ENCODE measurements at places on chromosomes 6 and 20. TPM values are rescaled to one million over a fixed set of nuclear protein-coding genes. Genes with fewer than 3 reads are reported as not detected.
A peak's percentile ranks its signal among the peaks of the same experiment; 100 is the strongest.

Gene PDE10A
- total RNA-seq = 0.94 TPM

DNA sequence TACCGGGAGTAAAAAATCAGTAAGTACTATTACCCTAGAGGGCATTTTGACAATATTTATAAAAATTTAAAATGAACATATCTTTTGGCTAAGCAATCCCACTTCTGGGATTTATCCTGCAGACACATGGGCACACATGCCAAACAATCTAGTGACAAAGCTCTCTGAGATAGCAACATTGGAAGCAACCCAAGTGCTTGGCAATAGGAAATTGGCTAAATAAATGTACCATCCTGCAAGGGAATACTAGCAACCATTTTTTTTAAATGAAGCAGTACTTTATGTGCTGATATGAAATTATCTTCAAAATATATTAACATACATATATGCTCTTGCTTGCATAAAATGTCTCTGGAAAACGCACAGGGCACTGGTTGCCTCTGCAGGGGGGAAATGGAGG lies 133.8 kb downstream of the SNX5 start:
- no peak for DNase-seq

DNA sequence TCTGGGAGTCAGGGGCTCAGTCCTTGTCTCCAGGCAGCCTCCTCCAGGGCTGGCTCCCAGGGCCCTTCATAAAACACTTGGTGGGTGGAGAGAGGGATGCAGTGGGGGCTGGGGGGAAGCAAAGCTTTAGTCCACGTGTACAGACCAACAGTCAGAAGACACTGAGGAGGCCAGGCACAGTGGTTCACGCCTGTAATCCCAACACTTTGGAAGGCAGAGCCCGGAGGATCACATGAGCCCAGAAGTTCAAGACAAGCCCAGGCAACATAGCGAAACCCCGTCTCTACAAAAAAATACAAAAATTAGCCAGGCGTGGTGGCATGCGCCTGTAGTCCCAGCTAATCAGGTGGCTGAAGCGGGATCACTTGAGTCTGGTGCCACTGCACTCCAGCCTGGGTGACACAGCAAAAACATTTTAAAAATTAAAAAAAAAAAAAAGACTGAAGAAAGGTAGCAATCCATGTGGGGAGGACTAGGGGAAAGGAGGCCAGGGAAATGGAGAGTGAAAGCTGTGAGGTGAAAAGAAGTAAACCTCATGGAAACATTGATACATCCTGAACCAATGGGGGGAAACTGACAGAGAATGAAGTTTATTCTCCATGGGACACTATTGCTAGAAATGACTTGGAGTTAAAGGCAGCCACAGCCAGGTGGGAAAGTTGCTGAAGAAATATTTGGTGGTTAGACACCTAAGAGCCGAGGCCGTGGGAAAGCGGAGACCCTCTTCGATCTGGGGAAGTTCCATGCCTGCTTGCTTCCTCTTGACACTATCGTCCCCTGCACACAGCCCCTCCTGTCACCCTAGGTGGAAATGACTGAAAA lies 35.4 kb downstream of the PIM1 start:
- DNase-seq = no peak

Gene XKR7
- under 0.01 TPM for total RNA-seq

GRCh38 chr6:92231171-92231701 lies 1188.1 kb downstream of the EPHA7 start:
- no peak for DNase-seq

Gene VWA7
- 0.76 TPM for total RNA-seq

Gene BTN1A1
- total RNA-seq = 0.14 TPM

DNA sequence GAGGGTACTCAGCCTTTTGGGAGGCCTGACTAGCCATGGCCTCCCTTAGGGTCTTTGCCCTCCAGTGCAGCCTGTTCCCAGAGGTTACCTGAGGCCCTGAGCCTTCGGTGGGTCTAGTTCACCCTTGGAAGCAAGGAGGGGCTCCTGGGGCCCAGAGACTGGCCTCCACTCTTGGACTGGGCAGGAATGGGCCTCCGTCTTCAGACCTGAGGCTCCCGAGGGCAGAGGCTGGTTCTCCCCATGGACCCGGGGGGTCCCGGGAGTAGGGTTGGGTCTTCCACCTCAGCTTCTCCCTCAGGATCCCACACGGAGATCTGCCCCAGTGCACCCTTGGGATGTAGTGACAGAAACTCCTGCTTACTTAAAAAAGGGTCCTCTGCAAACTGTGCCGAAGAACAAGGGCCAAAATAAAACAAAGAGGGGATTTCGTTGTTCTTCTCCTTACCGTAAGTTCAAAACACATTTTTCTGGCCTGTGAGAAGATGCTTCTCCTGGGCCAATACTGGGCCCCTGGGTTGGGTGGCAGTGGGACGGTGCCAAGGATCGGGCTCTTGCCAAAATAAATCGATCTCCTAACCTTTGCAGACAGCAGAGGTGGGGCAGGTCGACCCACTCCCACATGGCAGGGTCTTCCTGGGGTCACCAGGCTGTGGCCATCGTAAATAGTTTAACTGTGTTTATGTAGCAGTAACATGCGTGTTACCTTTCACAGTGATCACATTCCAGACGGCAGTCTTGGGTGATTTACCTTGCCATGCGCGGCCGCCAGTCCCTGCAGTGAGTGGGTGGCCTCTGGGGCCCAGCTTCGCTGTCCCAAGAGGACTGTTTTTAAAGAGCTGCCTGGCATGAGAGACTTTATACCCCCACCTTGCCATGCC lies 151.8 kb downstream of the VEGFA start:
- no peak for DNase-seq

DNA sequence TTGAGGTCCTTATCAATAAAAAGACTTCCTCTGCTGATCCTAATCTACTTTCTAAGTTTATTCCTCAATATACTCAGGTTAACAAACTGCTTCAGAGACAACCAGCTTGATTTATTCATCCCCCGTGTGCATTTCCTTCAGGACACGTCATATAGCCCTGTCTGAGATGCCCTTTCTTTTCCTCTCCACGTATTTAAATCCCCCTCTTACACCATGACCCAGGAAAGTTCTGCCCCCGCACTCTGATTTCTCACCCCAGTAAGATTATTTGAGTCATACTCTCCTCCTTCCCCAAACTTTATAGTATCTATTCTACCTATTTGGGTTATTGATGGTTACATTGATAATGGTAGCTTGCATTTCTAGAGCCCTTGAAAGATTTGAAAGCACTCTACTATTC lies 9.8 kb upstream of the CGA start:
- no peak for DNase-seq

- DNase-seq = no peak
These were observed 51.3 kb upstream of the ADGRF5 start for GRCh38 chr6:46973029-46973428.

DNA sequence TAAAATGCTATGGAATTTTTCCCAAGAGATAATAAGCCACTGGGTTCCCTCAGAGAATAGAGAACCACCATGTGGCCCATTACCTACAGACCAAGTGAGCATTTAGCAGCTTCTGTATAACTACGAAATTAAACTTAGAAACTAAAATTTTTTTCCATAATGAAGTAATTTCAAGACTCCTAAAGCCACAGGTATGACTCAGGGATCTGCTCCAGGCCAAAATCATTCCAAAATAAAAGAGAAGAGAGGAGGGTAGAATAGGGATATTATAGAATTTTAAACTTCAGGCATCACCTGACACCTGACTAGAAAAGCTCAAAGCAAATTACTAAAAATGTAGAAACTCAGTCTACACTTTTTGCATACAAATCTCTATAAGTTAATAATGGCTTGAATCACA lies 108.9 kb upstream of the DST start:
- no peak for DNase-seq

- no peak for DNase-seq
These were observed 667.6 kb downstream of the TENT5A start for GRCh38 chr6:81084776-81085430.

- DNase-seq = no peak
These were observed 740.8 kb downstream of the PHF3 start for GRCh38 chr6:64376394-64376793.

- no peak for DNase-seq
These were observed 135.9 kb downstream of the SOX4 start for GRCh38 chr6:21729431-21729830.

GRCh38 chr20:63140514-63141433 lies 75.2 kb downstream of the YTHDF1 start:
- no peak for DNase-seq

GRCh38 chr20:8152183-8152582 lies 20.1 kb downstream of the PLCB1 start:
- no peak for DNase-seq

- no peak for DNase-seq
These were observed 14.5 kb downstream of the VSTM2L start for GRCh38 chr20:37917461-37917860.

Gene COL10A1
- 0.24 TPM for total RNA-seq

Gene COL20A1
- total RNA-seq = 0.05 TPM

Gene CD93
- 19.8 TPM for total RNA-seq

DNA sequence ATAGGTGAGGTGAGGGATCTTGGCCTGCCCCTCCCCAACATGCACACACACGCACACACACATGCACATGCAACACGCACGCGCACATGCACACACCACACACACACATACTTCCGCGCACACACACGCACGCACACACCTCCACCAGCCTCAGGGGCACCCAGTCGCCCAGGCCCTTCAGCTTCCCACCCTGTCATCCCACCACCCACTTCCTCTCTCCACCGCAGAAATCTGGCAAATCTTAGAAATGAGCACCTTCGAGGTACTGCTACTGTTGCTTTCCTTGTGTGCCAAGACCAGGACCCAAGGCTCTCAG lies 1.2 kb downstream of the SPDEF start:
- DNase-seq = no peak

- DNase-seq = no peak
These were observed 373.5 kb downstream of the HTR1B start for GRCh38 chr6:77089776-77090175.

Gene SNAP25
- 0.42 TPM for total RNA-seq

- DNase-seq = no peak
These were observed 2.2 kb downstream of the SMPDL3A start for GRCh38 chr6:122791310-122791679.

DNA sequence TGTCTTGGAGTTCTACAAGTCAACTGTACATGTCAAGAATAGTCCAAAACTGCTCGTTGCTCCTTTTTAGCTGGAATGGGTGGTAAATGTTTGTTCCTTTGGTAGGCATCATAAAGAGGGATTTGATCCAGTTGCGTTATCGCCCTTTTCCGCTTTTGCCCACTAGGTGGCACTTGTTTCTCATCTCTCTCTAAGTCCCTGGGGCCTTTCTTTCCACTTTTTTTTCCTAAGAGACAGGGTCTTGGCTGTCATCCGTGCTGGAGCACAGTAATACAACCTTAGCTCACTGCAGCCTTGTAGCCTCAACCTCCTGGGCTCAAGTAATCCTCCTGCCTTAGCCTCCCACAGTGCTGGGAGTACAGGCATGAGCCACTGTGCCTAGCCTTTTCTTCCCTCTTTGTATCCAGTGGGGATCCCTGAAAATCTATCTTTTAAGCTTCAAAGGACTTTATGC lies 20.7 kb downstream of the GTPBP2 start:
- peak; percentile 39 for DNase-seq

GRCh38 chr6:70404658-70405057 lies 8.7 kb upstream of the FAM135A start:
- no peak for DNase-seq

Gene SALL4
- 0.09 TPM for total RNA-seq

DNA sequence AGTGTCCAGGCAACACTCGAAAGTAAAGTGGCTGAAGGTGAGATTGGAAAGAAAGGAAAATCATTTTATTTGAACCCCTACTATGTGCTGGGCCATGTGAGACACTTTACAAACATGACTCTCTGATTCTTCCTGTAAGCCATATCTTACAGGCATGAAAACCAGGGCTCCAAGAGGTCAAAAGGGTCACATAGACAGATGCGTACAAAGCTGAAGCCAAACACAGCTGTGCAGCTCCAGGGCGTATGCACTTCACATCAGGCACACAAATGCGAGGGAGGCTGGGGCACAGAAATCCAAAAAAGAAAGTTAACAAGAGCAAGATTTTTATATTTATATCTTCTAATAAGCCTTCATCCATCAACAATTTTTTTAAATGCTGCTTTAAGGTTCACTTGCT lies 176.5 kb downstream of the PHACTR1 start:
- no peak for DNase-seq

- no peak for DNase-seq
These were observed 3.7 kb upstream of the TXNDC5 start for GRCh38 chr6:7914311-7914710.

- no peak for DNase-seq
These were observed 6.3 kb downstream of the ME1 start for GRCh38 chr6:83424392-83425018.

DNA sequence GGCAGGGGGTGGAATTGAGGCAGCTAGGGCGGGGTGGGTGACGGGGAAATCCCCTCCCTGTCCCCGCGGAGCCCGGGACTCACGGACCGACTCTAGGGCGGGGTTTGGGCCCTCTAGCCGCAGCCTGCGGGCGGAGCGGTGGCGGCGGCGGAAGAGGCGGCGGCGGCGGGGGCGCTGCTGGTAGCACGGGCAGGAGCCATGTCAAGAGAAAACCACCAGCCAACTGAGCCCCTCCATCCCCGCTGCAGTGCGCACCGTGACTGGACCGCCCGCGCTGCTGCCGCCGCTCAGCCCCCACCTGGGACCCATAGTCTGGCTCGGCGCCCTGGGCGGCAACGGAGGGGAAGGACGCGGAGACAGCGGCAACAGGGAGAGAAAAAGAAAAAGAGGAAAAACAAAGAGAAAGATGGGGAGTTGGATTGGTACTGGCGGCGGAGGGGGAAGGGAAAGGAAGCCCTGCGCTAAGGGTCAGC lies 1.2 kb upstream of the C6orf62 start:
- DNase-seq = peak; percentile 50

GRCh38 chr20:33164763-33165095 lies 3.2 kb upstream of the BPIFA2 start:
- DNase-seq = no peak

Gene DACT2
- total RNA-seq = 4.2 TPM

Gene TGM3
- total RNA-seq = 0.28 TPM

- DNase-seq = no peak
These were observed 123.7 kb upstream of the MCHR2 start for GRCh38 chr6:100117680-100118079.

Gene NR2E1
- total RNA-seq = 0.05 TPM

- no peak for DNase-seq
These were observed 43.6 kb downstream of the MUC22 start for GRCh38 chr6:31053873-31054272.

Gene FAM162B
- total RNA-seq = 2.5 TPM

Gene PNLDC1
- total RNA-seq = 0.28 TPM

Gene CASS4
- total RNA-seq = 2.8 TPM

DNA sequence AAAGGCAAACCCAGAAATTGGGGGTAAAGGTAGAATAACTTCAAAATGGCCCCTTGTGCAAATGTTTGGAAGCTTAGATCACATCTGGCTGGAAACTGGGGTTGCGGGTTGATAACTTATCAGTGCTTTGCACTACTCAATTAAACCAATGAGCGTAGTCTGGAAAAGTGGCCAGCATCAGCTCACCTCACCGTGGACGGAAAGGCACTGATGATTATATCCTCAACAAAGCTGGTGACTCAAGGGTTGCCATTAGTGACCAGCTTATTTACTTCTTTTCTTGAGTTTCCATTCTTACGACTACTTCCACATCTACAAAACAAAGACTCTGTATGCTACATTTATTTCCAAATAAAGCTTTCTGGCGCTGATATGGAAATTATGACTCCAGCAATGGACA lies 198.5 kb upstream of the HEY2 start:
- DNase-seq = no peak

- no peak for DNase-seq
These were observed 302.7 kb downstream of the QKI start for GRCh38 chr6:163717106-163717764.
